ENCODE measurements at places on chromosomes 5 and 9.

DNA sequence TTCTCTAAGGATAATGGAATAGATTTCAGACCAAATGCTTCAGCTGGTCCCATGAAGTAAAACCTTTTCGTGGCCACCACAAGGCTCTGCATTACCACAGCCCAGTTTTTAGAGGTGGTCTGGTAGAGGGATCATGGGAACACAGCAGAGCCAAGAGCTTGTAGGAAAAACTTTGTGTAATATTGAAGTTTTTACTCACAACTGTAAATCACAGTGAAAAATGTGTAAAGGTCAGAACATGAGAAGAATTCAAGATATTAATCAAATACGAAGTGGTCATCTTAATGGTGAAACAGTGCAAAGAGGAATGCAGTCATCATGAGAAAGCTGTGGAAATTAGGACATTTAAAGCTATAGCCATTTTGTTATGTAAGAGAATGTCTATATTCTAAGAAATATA lies 197.5 kb downstream of the NPR3 start:
- peak; percentile 44 for DNase-seq

DNA sequence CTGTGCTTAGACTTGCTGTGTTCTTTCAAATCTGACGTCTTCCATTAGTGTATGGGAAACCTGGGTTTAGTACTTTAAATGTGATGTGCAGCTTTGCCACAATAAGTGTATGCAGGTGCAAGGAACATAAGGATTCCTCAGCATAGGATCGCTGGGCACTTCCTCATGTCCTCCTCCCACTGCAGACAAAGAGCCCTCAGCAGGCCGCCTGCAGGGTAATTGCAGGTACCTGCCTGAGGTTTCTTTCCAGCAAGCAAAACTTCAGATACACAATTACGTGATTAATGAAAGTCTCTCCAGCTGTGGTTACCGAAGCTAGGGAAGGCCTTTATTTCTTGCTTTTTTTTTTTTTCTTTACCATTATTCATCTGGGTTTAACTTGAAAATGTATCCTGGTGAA lies 233.1 kb downstream of the RFK start:
- DNase-seq, result no peak

DNA sequence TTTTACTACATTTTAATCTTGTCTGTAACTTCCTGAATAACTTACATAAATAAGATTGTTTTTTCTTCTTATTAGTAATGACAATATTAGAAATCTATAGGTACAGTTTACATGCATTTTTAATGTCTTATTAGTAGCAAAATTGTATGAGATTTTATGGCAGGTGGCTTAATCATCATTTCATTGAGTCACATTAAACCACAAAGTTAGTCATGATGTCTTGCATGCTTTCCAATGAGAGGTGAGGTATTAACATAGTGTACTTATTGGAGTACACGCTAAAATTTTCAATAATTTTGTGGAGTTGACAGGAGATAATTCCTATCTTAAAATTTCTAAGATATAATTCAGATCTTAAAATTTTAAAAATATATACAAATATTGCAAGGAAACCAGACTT lies 989.6 kb upstream of the ARRDC3 start:
- no peak for DNase-seq

GRCh38 chr5:122187426-122187825 lies 58.1 kb downstream of the ZNF474 start:
- no peak for DNase-seq

- DNase-seq, result no peak
These were observed 69.7 kb downstream of the GPBP1 start for GRCh38 chr5:57243286-57244137.

- DNase-seq, result peak; percentile 14
These were observed 25.7 kb upstream of the KCNV2 start for GRCh38 chr9:2691626-2692025.

- no peak for DNase-seq
These were observed 7.8 kb upstream of the KCNIP1 start for GRCh38 chr5:170495825-170496661.

DNA sequence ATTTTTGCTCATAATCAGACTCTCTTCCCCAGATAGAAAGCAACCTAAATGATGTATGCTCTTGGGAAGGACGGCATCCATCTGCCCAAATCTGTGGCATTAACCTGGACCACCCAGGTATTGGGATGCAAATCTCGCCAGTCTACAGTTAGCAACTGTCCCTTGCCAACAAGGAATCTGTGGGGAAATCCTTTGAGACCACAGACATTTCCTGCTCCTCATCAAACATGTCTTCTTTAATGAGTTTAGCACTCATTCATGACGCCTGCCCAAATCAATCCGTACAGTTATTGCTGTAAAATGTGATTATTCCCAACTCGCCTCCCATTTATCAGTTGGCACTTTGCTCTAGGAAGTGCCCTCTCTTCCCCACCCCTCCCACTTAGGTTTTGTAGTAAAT lies 7.8 kb downstream of the ROR2 start:
- DNase-seq, result no peak

- peak; percentile 30 for DNase-seq
These were observed 6.2 kb upstream of the TPM2 start for GRCh38 chr9:35695943-35696401.

DNA sequence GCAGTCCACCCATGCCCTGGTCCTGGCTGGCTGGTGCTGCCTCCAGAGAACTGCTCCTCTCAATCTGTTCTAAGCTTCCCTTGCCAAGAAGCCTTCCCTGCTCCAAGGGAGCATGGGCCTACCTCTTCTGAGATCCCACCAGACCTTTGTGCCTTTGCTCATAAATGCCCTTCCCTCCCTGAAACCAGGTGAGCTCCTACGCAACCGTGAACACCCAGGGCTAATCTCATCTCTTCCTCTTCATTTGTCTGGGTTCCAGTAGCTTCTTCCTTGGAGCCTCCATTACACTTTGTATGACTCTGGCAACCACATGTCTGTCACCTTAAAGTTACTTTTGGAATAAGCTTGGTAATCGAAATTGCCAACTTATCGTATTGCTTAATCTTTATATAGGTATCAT lies 270.6 kb downstream of the PBX3 start:
- DNase-seq, result no peak

- DNase-seq, result peak; percentile 57
These were observed 32.5 kb downstream of the ANXA1 start for GRCh38 chr9:73183917-73184861.

GRCh38 chr5:151082282-151082902 lies 1.6 kb upstream of the TNIP1 start:
- peak; percentile 40 for DNase-seq

DNA sequence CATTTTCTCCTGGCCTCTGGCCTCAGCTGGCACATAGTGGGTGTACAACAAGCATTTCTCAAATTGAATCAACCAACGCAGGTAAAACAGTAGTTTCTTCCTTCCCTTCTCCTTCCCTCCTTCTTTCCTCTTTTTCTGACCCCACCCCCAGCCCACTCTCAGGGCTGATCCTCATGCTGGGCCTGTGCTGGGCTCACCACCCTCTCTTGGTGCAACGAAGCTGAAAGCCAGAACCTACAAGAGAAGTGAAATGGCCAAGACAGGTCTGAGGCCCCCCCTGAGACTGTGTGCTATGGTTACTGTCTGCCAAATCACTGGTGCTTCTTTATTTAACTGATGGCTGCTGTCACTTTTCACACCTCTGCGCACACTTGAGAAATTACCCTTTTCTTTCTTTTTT lies 53.0 kb upstream of the BOD1 start:
- DNase-seq, result no peak

- peak; percentile 54 for DNase-seq
These were observed 82.4 kb downstream of the SH3RF2 start for GRCh38 chr5:146018514-146019375.

DNA sequence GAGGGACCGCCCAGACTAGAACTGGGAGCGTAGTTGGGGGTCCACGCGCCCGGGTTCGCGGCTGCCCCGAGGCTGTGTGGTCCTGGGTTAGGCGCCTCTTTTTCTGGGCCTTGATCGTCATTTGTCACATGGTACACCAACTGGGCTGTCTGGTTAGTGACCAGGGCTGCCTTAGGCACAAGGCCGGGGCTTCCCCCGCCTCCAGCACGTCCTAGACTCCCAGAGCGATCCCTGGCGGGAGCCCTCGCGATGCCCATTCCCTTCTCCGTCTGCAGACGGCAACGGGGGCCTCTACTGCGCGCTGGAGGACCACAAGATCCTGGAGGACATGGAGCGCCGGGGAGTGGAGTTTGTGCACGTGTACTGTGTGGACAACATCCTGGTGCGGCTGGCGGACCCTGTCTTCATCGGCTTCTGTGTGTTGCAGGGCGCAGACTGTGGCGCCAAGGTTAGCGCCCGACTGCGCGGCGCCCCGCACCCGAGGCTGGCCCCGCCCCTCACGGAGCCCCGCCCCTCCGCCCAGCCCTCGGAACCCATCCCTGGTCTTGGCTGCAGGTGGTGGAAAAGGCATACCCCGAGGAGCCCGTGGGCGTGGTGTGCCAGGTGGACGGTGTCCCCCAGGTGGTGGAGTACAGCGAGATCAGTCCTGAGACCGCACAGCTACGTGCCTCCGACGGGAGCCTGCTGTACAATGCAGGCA lies 1.5 kb downstream of the UAP1L1 start:
- DNase-seq, result no peak

- no peak for DNase-seq
These were observed 179.7 kb downstream of the HSD17B3 start for GRCh38 chr9:96122282-96122681.

GRCh38 chr9:35552376-35552775 lies 52.7 kb upstream of the TESK1 start:
- no peak for DNase-seq

DNA sequence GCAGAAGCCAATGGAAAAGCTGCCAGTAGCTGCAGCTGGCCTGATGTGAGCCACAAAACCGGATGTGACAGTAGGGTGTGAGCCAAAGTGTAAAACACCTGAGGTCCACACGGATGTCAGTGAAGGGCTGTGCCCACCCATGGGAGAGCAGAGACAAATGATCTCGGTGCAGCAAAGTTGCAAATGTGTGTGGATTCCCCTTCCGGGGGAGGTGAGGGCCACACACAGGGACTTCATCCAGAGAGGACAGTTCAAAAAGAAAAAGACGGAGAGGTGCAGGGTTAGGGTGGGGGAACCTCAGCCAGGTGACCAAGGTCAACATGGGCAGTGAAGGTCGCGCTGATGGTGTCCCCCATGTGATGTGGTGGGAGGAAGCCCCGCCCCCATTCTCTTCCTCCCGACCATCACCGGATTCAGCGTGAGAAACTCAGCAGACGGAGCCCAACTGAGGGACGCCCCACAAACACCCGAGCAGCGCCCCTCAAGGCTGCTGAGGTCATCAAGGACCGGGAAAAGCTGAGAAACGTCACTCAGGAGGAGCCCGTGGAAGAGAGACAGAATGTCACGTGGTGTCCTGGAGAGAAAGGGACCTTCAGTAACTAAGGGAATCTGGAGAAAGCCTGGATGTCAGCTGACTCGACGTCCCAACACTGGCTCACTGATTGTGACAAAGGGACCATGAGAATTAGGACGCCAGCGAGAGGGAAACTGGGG lies 11.4 kb upstream of the PTGDS start:
- DNase-seq, result peak; percentile 21

- DNase-seq, result peak; percentile 94
These were observed 89.6 kb upstream of the BASP1 start for GRCh38 chr5:17127743-17128231.

- DNase-seq, result no peak
These were observed 73.0 kb downstream of the EHMT1 start for GRCh38 chr9:137691646-137692351.

DNA sequence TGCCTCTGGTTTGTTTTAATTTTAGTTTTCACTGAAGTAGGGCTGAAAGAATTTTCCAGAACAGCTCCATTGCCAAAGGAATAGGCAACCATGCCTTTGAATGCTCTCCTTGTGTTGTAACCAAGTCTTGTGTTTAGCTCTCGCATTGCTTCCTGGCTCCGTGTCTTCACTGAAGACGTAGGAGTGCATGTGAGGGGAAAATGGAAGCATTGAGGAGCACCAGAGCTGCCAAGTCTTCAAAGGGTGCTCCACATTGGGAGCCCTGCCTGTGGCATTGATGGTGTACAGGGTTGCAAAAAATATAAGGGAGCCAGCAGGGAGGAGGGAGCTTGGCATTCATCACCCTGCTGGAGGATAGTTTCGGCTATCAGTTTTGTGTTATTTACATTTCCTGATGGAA lies 86.6 kb downstream of the NTRK2 start:
- DNase-seq, result no peak

- no peak for DNase-seq
These were observed 17.9 kb downstream of the SLCO4C1 start for GRCh38 chr5:102278231-102278630.

GRCh38 chr5:180830253-180831138 lies 27.9 kb upstream of the MGAT1 start:
- peak; percentile 58 for DNase-seq

GRCh38 chr9:86286278-86286677 lies 3.9 kb upstream of the ISCA1 start:
- DNase-seq, result no peak

- peak; percentile 91 for DNase-seq
These were observed 11.6 kb upstream of the IL12B start for GRCh38 chr5:159341906-159342310.

DNA sequence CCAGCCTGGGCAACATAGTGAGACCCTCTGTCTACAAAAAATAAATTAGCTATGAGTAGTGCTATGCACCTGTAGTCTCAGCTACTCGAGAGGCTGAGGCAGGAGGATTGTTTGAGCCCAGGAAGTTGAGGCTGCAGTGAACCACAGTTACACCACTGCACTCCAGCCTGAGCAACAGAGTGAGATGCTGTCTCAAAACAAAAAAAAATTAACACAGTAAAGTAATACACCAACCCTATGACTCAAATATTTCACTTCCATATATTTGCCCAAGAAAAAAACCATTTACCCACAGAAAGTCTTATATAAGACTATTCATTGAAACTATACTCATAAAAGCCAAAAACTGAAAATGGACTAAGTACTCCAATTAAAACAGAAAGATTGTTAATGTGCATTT lies 16.2 kb downstream of the SMIM23 start:
- DNase-seq, result no peak

GRCh38 chr9:35651956-35652828 lies 1.5 kb upstream of the SIT1 start:
- peak; percentile 55 for DNase-seq

DNA sequence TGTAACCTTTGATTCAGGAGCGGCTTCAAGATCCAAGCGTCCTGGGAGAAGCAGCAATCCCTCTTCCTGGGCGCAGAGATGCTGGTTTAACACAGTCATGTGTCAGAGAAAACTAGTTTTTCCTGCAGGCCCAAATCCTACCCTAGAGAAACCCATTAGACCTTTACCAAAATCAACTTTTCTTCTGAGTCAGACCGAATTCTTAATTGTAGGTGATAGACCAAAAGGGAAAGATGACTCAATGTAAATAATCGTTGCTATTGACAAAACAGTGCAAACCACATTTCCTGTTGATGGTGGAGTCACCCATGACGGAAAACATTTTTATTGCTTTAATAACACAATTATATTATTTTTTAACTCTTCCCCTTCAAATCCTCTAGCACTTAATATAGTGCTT lies 40.1 kb downstream of the SLC1A1 start:
- DNase-seq, result peak; percentile 42

- DNase-seq, result peak; percentile 30
These were observed 38.6 kb upstream of the PIK3R1 start for GRCh38 chr5:68176802-68177479.
